Activated naive CD4-positive, alpha-beta T cell treated with anti-CD3 and anti-CD28 coated beads, Interleukin-2, amount 50 U/mL, for 72 hours (primary cell): ENCODE measurements at places on chromosomes 16 and 17.

DNA sequence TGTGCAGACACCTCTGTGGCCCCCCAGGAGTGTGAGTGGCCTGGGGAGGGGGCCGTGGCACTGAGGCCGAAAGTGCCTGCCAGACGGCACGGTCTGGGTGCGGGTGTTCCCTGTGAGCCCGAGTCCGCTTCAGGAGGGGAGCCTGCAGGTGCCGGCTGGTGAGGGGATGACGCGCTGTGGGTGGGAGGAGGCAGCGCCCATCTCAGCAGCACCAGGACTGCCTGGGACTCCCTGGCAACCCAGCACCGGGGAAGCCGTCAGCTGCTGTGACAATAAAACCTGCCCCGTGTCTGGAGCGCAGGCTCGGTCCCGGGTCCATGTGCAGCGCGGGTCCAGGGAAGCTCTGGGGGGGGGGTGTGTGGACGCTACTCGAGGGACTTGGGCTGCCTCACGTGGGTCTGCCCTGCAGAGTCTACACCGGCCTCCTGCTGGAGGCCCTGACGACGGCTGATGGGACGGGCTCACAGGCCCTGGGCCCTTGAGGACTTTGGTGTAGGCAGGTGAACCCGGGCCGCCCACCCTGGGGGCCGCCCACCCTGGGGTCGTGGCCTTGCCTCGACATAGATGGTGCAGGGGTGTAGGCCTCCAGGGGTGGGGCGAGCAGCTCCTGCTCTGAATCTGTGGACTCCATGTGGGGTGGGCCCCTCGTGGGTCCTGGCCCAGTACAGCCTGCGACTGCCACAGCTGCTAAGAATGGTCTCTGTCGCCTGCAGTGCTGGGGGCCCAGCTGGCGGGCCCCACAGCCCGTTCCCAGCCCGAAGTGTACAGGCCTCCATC, 5.9 kb upstream of the RAB40C start:
- DNase-seq, result no peak

DNA sequence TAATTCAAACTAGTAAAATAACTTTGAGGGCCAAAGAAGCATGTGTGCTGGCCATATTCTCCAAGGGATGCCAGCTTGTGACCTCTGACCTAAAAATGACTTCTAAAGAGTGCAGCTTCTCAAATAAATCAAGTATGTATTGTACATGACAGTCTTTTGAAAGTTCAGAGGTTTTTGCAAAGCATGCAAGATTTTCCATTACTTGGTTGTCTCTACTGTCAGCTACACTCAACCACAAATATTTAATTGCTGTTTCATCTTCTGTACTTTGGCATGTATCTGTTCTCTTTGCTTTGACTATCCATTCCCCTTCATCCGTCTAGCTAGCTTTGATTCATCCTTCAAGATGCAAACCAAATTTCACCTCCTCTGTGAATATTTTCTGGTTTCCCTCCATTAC, 121.9 kb upstream of the HS3ST2 start:
- DNase-seq, result no peak

DNA sequence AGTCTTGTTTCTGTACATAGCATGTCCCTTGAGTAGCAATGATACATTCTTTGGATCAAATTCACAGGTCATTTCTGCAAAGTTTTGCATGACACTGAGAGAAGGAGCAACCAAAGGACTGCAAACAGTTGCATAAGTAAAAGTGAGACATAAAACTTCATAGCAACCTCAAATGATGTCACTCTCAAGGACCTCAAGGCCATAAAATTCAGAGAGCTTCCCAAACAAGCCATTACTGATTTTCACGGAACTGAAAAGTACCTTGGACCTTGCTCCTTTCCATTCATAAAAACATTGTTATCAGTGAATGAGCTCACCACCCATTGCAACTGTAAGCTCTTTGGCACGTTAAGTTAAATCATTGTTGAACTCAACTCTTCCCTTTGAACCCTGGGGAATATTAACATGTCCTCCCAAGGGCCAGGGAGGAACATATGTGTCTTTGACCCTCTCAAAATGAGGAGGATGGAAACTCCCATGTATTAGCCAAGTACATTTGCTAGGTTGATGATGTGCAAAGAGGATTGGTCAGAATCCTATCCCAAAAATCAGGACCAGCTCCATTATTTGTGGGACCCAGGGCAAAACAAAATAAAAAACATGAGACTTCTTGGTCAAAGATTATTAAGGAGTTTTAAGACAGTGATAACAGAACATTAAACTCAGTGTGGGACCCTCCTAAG, 275.0 kb upstream of the DYNLRB2 start:
- DNase-seq, result no peak

DNA sequence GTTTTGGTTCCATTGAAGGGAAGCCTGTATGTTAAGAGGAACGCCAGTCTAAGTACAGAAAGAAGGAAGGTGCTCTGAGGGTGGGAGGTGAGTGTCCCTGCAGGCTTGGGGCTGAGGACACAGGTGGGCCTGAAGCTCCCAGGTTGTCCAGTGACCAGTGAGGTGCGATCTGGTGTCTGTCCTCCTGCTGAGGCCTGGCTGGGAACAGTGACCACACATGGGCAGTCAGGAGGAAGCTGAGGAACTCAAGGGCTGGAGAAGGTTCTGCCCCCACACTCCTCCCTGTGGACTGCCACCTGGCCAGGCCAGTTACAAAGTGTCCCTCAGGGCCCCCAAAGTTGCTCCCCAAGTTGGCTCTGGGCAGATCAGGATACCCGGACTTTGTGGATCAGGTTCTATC, 102.1 kb downstream of the N4BP1 start:
- DNase-seq, result no peak

GRCh38 chr16:56269811-56270684, 78.8 kb downstream of the GNAO1 start:
- DNase-seq, result no peak

DNA sequence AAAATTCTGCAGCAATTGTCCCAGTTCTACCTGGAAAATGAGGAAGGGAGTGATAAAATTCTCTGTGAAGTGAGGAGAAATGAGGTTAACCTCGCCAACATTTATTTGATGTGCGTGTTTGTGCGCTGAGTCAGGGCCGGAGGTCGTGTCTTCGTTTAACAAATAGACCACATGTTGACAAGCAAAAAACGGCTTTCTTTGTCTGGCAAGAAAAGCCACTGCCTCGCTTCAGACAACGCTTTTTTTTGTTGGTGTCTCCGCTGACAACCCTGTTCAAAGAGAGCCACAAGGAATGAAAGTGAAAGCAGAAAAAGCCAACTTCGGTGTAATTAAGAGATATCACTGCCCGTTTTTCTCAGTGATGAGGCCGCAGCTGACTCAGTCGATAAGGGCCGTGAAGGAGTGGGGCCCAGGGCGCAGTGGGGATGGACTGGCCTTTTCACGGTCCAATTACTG, 510.6 kb downstream of the CDH13 start:
- peak; percentile 7 for DNase-seq

DNA sequence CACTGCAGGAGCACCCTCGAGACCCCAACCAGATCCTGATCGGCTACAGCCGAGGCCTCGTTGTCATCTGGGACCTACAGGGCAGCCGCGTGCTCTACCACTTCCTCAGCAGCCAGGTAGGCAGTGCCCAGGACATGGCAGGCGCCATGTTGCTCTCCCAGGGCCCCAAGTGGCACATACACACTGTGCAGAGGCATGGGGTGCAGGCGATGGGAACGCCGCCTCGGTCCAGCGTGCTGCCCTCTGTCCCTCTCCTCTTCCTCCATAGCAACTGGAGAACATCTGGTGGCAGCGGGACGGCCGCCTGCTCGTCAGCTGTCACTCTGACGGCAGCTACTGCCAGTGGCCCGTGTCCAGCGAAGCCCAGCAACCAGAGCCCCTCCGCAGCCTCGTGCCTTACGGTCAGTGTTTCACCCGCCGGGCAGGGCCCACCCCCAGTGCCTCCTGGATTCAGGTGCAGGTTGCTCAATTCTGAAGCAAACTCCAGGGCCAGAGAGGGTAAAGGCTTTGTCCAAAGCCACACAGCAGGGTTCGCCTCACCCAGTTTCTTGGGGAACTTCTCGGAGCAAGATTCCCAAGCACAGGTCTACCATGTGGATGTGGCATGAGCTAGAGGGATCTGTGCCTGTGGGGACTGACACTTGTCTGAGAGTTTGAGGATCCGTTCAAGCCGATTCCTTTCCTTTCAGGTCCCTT, 24.4 kb upstream of the MYO15B start:
- no peak for DNase-seq

GRCh38 chr16:72216767-72217166, 44.8 kb upstream of the PMFBP1 start:
- no peak for DNase-seq

GRCh38 chr17:47884905-47885730, 10.9 kb upstream of the SP2 start:
- no peak for DNase-seq

DNA sequence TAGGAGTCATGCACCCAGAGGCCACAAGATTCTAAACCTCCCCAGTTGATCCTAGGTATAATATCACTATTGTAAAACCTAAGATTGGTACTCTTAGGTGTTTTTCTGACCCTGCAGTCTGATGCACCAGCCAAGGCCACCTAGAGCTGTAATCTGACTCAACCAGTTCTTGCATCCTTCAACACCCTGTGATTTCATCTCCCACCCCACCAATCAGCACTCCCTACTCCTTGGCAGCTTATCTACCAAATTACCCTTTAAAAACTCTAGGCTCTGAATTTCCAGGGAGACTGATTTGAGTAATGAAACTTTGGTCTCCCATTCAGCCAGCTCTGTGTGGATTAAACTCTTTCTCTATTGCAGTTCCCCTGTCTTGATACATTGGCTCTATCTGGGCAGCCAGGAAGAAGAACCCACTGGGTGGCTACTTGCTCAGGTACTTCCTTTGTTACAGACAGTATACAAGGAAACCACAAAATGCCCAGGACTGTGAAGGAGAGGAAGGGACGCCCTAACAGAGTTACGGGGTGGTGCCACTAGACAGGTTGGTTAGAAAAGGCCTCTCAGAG, 1.2 kb upstream of the CDIP1 start:
- no peak for DNase-seq
